ENCODE measurements at places on chromosomes 1 and 21. TPM values are rescaled to one million over a fixed set of nuclear protein-coding genes. Genes with fewer than 3 reads are reported as not detected.

TNFSF4 gene
- 0.13 TPM for total RNA-seq

- DNase-seq: no peak
Observed at GRCh38 chr1:119510046-119510445, 3.0 kb downstream of the HSD3B1 start.

OR14K1 gene
- 1.1 TPM for total RNA-seq

- no peak for DNase-seq
Observed at GRCh38 chr1:85998105-85998855, 158.3 kb downstream of the COL24A1 start.

TCHHL1 gene
- total RNA-seq: not detected

- DNase-seq: peak; percentile 68
Observed at GRCh38 chr1:95117207-95118066, at the start of gene TLCD4. Gene TLCD4 (plus strand): TSS chr1:95117355. CDS start chr1:95143902, 26,547 bp downstream.

GRCh38 chr1:1981142-1981500, 22.5 kb downstream of the CFAP74 start:
- no peak for DNase-seq

DNA sequence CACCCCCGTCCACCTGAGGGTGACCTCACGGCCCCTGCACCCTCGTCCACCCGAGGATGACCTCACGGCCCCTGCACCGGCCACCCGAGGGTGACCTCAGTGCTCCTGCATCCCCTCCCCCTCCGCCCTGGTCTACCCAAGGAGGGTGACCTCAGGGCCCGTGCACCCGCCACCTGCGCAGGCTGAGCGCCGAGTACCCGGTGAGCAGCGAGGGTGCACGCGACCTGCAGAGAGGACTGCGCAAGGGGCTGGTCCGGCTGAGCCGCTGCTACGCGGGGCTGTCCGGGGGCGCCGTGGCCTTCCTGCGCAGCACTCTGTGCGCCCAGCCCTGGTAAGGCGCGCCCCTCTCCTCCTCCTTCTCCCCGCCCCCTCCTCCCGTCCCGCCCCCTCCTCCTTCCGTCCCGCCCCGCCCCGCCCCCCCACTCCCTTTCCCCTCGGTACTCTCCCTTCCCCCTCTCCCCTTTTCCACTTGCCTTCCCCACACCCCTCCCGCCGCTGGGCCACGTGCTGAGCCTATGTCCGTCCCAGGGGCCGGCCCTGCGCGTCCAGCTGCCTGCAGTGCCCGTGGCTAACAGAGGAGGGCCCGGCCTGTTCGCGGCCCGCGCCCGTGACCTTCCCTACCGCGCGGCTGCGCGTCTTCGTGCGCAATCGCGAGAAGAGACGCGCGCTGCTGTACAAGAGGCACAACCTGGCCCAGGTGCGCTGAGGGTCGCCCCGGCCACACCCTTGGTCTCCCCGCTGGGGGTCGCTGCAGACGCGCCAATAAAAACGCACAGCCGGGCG, 28.4 kb downstream of the TRIM11 start:
- peak; percentile 87 for DNase-seq

DSCAM gene
- total RNA-seq: not detected

DNA sequence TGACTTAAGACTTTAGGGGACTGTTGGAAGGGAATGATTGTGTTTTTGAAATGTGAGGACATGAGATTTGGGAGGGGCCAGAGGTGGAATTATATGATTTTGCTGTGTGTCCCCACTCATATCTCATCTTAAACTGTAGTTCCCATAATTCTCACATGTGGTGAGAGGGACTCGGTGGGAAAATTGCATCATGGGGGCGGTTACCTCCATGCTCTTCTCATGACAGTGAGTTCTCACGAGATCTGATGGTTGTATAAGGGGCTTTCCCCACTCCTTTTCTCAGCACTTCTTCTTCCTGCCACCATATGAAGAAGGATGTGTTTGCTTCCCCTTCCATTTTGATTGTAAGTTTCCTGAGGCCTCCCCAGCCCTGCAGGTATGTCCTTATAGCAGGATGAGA, 35.0 kb upstream of the SCAF4 start:
- no peak for DNase-seq

AADACL3 gene
- not detected for total RNA-seq

ITLN1 gene
- total RNA-seq: not detected

GRCh38 chr1:235011599-235012435, 116.8 kb downstream of the TOMM20 start:
- DNase-seq: peak; percentile 23

Measured in thyroid gland (tissue), 4 donors.